ENCODE measurements at places on chromosomes 5 and 9. TPM values are rescaled to one million over a fixed set of nuclear protein-coding genes. Genes with fewer than 3 reads are reported as not detected.

The GABRA1 gene
- total RNA-seq = not detected

The CFAP157 gene
- total RNA-seq = not detected

The SOWAHA gene
- total RNA-seq = 0.16 TPM

The TAF1L gene
- not detected for total RNA-seq

The HDHD3 gene
- total RNA-seq = 13.5 TPM

Measured in mesangial cell (primary cell).